ENCODE measurements at places on chromosomes 5 and 9. TPM values are rescaled to one million over a fixed set of nuclear protein-coding genes. Genes with fewer than 3 reads are reported as not detected.

- no peak overlapping the region for H3K4me3 ChIP-seq
- H3K27ac ChIP-seq: no peak overlapping the region
- H3K4me1 ChIP-seq: no peaks in the 10 kb centered on the region
- no peaks in the 10 kb centered on the region for H3K27me3 ChIP-seq
- DNase-seq: no peak
Measured at GRCh38 chr5:159855476-159856191, 60.6 kb upstream of the ADRA1B start.

DRD1 gene
- total RNA-seq: 0.13 TPM

SPINK9 gene
- not detected for total RNA-seq

DNA sequence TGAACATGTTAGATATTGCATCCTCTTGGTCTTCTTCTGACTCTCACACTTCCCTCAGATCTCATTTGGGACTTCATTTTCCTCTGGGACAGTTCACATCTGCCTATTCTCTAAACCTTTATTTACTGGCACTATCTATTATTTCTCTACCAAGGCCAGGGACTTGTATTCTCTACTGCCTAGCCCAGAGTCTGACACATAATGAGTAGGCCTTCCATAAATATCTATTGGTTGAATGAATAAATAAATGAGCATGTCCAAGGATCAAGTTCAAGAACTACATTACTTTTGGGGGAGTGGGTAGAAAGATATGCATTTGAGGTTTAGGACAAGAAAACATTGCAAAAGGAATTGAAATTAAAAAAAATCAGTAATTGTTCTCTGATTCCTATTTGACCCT is 250.3 kb downstream of the TRIM32 start:
- no peak overlapping the region for H3K4me3 ChIP-seq
- H3K36me3 ChIP-seq: no peaks in the 10 kb centered on the region
- no peaks in the 10 kb centered on the region for H3K27me3 ChIP-seq
- H3K4me1 ChIP-seq: no peaks in the 10 kb centered on the region
- no peak overlapping the region for H3K27ac ChIP-seq

- H3K4me1 ChIP-seq: no peaks in the 10 kb centered on the region
- no peak for DNase-seq
- no peak overlapping the region for H3K4me3 ChIP-seq
Measured at GRCh38 chr9:27634879-27635278, 61.6 kb upstream of the C9orf72 start.

Measured in Peyer's patch (tissue), 4 donors.